AG04449 (cell line): ENCODE measurements at places on chromosomes 6 and 20.

- DNase-seq, result no peak
Measured at GRCh38 chr20:59629141-59630045, 25.1 kb downstream of the PHACTR3 start.

- no peak for DNase-seq
Measured at GRCh38 chr20:48574383-48574782, 253.4 kb downstream of the PREX1 start.

GRCh38 chr6:33616913-33617312 lies 4.2 kb upstream of the ITPR3 start:
- DNase-seq, result no peak

GRCh38 chr6:19322691-19323485 lies 514.3 kb upstream of the ID4 start:
- no peak for DNase-seq

DNA sequence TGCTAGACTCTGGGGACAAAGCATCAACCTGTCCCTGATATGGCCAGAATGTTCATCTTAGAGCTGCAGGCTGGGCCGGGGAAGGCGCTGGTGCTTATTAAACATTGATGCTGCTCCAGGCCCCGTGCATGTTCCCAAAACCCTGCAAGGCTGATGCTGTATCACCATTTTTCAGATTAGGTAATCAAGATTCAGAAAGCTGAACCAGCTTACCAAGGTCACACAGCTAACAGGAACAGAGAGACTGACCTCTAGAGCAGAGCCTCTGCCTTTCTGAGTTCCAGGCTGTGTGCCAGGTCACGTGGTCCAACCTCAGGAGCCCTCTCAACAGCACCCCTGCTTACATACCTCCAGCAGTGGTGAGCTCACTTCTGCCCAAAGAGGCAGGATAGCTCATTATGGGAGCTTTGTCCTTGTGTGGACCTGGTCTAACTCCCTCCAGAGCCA lies 16.1 kb upstream of the VSTM2L start:
- no peak for DNase-seq

DNA sequence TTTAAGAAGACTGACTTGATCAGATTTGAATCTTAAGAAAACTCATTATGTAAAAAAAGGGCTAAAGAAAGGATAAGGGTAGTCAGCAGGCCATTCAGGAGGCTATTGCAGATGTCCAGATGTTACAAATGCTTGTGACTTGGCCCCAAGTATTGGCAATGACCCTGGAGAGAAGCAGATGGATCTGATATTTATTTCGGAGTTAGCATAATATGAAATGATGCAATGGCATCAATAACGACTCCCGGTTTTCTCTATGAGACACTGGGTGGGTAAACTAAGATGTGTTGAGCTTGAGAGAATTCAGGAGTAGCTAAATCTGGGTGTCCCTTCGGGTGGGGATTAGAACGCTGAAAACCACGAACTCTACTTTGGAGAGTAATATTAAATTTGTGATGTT lies 149.7 kb downstream of the LAMA2 start:
- DNase-seq, result no peak

DNA sequence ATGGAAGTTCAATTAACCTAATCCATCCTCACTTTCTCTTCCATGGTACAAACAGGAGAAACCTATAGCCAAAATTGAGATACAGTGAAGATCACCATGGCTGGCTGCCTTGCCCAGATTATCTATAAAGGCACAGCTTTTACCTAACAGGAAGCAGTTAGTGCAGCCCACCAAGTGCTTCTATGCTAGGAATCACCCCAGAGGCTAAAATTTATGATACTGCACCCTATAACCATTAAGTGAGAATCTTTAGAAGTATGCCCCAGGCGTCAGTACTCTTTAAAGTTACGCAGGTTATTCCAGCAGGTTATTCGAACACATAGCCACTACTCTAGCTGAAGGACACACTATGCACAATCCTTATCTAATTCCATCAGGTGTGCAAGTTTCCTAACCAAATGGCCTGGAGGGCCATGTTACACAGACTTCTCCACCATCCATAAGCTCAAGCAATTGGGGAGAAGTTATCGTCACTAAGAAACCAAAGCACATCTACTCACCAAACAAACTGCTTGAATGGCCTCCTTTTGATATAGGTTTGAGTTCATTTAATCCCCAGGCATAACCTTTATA lies 43.1 kb downstream of the MAN1A1 start:
- no peak for DNase-seq

- DNase-seq, result no peak
Measured at GRCh38 chr20:602111-602970, 7.8 kb downstream of the TCF15 start.

DNA sequence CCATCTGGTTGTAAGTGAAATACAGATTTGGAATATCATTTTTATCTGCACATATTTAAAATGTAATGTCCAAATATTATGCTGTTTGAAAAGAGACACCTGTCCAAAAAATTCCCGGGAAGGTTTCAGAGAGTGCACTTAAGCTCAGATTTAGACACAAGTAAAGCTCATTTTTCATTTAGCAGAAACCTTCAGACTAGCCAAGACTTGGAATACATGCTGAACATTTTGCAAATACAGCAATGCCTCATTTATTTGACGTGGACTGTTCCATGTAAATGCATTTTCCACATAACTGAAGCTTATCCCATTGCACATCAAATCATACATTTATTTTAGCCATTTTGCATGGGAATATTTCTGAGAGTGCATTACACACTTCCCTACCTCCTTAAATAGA lies 280.7 kb downstream of the ZNF217 start:
- DNase-seq, result no peak

DNA sequence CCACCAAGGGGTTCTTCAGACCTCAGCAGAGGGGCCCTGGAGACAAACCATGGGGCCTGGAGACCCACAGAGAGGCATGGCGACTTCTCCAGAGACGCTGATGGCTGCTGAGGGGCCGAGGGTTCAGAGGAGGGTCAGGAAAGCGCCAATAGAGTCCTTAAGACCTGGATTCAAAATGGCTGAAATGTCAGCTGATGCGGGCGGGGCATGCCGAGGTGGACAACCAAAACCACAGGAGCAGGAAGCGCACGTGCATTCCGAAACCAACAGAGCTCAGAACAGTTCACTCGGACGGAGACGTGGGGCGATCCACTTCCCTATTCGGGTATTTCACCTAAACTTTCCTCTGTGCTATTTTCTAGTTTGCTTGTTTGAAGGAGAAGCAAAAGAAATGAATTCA lies 99.9 kb upstream of the RIN2 start:
- no peak for DNase-seq

- DNase-seq, result no peak
Measured at GRCh38 chr6:140544431-140544830, 1170.0 kb upstream of the CITED2 start.

DNA sequence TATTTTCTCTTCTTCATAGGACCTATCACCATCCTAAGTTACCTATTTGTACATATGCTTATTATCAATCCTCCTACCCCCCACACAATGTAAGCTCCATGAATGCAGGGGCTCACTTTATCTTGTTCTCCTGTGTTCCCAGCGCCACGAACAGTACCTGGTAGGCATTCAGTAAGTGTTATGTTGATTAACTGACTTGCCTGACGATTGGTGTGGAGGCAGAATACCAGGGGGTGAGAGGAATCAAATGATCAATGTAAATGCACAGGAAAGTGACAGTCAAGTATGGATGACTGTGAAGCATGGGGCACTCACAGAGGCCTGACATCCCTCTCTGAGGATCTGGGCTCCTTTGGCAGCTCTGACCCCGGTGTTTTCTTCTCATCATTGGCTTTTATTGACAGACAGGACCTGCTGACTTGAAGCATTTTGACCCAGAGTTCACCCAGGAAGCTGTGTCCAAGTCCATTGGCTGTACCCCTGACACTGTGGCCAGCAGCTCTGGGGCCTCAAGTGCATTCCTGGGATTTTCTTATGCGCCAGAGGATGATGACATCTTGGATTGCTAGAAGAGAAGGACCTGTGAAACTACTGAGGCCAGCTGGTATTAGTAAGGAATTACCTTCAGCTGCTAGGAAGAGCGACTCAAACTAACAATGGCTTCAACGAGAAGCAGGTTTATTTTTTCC lies 6.1 kb upstream of the IFT52 start:
- DNase-seq, result peak; percentile 41

DNA sequence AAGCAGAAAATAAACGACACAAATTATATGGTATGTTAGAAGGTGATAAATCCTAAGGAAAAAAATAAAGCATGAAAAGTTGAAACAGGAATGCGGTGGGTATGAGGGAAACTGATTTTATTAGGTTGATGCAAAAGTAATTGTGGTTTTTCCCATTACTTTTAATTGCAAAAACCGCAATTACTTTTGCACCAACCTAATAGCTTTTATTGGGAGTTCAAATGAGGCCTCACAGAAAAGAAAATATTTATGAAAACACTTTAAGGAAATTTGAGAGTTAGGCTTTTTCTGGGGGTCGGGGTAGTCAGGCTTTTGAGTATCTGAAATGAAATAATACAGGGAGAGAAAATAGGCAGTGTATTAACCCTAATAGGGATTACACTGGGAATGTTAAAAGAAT lies 397.0 kb upstream of the KHDRBS2 start:
- DNase-seq, result no peak

GRCh38 chr20:22723659-22724058 lies 139.3 kb upstream of the FOXA2 start:
- DNase-seq, result peak; percentile 7

DNA sequence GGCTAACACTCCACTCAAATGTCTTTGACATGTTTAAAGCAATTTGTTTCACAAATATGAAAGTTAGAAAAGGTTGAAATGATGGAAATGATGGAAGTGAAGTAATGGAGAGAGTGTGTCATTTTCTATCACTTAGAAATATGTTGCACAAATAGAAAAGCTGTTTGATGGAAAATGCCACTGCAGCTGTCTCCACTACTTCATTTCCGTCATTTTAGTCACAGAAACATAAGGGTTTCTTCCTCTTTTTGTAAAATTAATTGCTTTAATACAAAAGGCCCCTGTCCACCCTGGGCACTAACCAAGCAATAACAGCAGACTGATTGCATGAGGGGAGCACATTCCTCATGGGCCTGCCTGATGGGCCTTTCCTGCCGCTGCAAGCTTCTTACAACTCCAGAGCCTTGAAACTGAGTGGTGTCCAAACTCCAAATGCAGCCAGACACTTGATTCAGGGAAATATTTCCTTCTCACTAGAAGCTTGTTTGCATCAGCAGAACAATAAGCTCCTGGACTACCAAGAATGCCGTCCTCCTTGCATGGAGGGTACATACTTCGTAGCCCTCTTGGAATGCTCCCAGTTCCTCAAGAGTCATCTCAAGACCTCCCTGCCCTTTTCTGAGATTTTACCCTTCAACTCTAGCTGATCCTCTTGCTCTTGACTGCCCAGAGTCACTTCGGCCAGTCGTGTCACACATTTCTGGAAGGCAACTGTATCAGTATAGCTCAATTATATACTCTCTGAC lies 36.1 kb downstream of the F13A1 start:
- no peak for DNase-seq

DNA sequence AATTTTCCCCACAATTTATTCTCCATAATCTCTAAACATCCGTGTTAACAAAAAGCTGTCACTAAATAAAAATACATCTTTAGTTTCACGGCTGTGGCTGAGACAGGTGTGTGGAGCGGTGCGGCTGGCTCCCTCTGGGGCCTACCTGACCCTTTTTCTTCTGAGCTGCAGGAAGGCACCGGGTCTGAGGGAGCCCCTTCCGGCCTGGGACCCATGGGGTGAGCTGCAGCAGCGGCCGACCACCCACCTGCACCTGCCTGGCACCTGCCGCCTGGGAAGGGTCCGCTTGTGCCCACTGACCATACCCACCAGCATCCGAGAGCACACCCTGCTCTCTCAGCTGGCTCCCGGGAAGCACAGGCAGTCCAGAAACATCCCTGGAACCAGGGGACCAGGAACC lies 41.5 kb upstream of the FNDC1 start:
- no peak for DNase-seq

- DNase-seq, result no peak
Measured at GRCh38 chr6:131955876-131956275, 4.7 kb upstream of the CCN2 start.

DNA sequence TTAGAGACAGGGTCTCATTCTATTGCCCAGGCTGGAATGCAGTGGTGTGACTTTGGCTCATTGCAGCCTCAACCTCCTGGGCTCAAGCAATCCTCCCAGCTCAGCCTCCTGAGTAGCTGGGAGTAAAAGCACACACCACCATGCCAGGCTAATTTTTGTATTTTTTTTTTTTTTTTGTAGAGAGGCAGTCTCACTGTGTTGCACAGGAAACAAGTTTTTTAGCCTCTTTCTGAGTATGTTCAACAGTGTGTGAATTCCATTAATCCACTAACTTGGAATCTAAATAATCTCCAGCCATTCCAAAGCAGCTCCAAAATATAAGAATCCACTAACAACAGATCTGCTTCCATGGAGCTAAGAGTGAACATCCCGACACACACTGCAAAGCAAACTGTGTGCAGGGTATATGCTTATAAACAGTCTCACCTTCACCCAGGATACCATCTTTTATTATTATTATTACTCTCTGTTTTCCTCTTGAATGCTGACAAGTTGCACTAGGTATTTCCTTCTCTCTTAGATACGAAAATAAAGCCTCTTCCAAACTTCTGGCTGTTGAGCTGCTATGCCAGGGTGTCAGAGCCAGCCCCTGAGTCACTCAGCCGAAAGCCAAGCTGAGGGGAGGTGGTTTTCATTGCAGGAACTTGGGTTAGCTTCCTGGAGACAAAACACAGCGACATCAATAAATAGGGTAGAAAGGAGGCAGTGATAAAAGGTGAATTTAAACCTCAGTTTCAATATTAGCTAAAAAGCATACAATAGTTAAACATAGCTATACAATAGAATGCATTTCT lies 264.9 kb downstream of the HIVEP2 start:
- DNase-seq, result no peak

DNA sequence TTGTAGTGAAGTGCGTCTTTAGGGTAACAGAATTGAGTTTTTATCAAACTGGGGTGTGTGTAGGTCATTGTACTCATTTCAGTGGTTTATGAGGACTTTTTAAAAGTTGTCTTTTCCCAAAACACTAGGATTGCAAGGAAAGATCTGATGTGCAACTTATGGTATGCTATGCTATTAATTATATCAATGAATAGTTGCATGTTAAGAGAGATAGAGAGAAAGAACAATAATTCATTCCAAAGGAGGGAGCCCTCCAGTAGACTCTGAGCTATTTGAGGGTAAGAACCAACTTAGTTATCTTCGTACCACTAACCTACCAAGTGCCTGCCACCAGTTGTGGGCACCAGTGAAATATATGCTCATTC lies 117.1 kb downstream of the RNF144B start:
- no peak for DNase-seq

DNA sequence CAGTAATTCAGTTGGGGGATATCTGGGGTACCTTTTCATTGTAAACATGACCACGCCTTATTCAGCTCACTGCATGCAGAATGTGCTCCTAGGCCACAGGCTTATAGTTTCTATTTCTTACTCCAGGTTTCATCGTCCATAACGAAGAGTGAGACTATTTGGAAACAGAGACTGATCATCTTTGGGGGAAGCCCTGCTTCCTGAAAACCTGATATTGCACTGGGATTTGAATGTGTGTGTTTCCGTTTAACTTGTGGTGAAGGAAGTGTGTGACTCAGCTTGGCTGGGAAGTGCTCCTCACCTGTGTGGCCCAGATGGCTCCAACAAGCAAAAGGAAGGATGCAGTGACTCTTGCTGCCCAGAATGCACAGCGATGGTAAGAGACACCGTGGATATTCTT lies 19.6 kb upstream of the LTV1 start:
- no peak for DNase-seq

- no peak for DNase-seq
Measured at GRCh38 chr6:135141728-135142127, 39.4 kb upstream of the MYB start.

- DNase-seq, result no peak
Measured at GRCh38 chr20:55586610-55587009, 418.7 kb downstream of the CBLN4 start.
